ENCODE measurements at places on chromosomes 5 and 9.

DNA sequence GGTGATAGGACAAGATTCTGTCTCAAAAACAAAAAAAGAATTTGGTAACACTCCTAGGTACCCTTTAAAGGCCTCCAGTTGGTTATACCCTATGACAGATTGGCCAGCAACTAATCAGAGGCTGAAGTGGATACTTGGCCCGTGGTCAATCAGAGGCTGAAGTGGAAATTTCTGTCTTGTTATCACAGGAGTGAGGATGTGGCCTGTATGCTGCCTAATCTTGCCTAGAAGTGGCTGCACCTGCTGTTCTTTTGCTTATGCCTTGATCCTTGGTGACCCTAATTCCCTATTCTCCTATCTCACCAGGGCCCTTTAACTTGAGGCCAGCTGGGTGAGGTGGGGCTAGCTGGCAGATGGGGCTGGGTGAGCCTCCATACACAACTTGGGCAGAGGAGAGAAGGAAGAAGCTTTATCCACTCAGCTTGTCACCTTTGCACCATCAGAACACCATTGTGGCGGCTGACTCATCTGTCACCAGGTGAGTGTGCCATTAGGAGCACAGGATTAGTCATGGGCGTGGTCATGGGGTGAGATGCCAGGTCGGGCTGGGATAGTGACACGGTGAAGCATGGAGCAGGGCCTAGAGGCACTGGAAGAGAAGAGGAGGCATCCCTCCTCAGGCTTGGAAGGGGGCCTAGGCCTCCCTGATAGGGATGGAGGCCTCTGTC, 41.5 kb downstream of the SAR1B start:
- no peak for DNase-seq
- H3K4me3 ChIP-seq: no peak overlapping the region
- peak overlapping the region; percentile 21 for H3K27ac ChIP-seq
- H3K4me1 ChIP-seq: peaks cover 8% of the 10 kb centered on the region
- no peaks in the 10 kb centered on the region for H3K36me3 ChIP-seq
- no peaks in the 10 kb centered on the region for H3K27me3 ChIP-seq

DNA sequence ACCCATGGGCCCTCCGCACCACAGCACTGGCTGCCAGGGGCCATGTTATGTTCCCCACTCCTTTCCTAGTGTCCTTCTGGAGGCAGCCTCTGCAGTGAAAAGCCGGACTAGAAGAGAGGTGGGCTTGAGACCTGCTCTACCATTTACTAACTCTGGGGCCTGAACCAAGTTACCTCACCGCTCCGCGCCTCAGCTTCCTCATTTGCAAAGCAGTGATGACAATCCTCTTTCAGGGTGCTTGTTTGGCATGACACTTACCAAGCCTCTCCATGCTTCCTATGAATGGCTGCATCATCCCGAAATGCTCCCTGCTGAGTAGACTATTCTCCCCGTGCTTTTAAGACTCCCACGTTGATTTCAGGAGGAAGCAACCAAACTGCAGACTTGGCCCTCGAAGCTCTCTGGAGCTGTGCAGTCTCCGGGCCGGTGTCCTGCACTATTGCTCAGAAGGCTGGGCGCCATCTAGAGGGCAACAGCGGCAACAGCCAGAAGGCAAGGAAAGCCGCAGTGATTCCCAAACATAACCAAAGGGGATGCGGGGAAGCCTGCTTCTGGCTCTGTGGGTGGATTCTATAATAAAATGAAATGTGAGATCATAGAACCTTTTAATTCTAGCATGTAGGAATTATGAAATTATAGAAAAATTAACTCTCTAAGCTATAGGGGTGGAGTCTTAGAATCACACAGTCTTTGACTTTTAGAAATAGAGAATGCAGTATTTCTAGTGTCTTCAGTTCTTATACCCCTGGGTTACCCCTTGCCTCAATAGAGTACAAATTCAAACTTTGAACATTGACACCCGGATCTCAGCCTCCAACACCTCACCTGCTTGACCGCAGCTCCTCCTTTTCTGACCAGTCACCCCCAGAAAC, 599.8 kb upstream of the BRINP1 start:
- H3K27me3 ChIP-seq: peaks cover 24% of the 10 kb centered on the region
- H3K4me1 ChIP-seq: peaks cover 1% of the 10 kb centered on the region
- DNase-seq: peak; percentile 81
- H3K27ac ChIP-seq: no peak overlapping the region
- H3K4me3 ChIP-seq: no peak overlapping the region

DNA sequence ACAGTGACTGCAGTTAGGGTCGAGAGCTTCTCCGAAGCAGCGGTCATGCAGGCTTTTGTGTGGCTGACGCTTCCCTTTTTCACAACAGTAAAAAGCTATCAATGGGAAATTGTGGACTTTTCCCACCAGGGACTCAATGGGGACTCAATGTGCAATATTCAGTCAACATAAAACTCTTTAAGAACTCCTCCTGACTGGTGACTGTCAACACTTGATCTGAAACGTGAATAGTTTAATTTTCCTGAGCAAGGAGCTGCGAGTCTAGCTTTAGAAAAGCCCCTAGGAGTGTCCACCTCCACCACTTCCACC, 28.7 kb downstream of the EXOC3 start:
- H3K27ac ChIP-seq: peak overlapping the region; percentile 73
- DNase-seq: no peak
- H3K36me3 ChIP-seq: no peaks in the 10 kb centered on the region
- no peaks in the 10 kb centered on the region for H3K27me3 ChIP-seq
- H3K4me3 ChIP-seq: peak overlapping the region; percentile 78

GRCh38 chr9:127007638-127008037, 93.1 kb downstream of the RALGPS1 start:
- H3K4me3 ChIP-seq: no peak overlapping the region
- H3K27me3 ChIP-seq: no peaks in the 10 kb centered on the region

DNA sequence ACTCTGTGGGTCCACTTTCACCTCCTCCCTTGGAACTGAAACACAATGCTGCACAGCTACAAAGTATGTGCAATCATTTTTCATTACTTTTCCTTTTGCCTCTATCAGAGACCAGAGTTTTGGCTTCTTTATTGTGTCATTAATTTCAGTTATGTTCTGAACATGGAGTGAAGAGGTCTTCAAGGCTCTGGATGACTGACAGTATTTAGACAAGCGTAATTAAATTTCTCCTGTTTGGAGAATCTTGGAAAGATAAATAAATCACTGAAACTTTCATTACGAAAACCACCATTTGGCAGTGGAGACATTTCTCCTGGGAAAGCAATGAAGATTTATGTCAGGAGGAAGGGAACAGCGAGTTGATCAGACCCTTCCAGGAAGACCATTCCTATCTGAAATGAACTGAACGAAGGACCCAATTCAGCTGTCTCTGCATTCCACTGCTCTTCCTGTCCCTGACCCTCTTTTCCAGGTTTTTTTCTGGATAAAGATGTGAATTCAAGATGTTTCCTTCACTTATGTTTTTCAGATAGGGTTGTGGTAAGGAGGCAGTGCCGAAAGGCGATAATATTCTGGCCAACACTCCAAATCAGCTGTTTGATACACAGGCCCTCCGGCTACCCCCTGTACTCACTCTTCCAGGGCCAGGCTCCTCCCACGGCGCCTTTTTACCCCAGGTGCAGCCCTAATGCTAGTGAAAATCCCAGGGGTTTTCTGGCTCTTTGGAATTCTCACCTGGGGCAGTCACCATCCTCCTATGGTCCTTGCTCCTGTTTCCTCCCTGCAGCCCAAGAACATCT, 77.2 kb upstream of the OSMR start:
- H3K27ac ChIP-seq: no peak overlapping the region
- DNase-seq: no peak
- no peaks in the 10 kb centered on the region for H3K4me1 ChIP-seq
- H3K27me3 ChIP-seq: no peaks in the 10 kb centered on the region
- H3K36me3 ChIP-seq: no peaks in the 10 kb centered on the region

DNA sequence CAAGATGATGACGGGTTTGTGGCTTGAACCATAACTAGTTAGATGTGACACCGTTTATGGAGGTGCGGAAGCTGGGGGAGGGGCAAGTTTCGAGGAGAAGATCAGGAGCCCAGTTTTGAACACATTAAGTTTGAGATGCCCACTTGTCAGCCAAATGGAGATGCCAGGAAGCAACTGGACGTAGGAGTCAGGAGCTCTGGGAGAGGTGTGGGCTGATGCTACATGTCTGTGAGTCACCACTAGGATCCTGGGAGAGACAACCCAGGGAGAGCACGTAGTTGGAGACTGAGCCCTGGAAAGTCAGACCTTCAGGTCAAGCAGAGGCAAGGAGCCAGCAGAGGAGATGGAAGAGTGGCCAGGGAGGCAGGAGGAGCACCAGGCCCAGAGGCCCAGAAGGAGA, 48.8 kb upstream of the SLC25A51 start:
- H3K4me1 ChIP-seq: peaks cover 6% of the 10 kb centered on the region
- H3K27me3 ChIP-seq: no peaks in the 10 kb centered on the region
- H3K36me3 ChIP-seq: peaks cover 29% of the 10 kb centered on the region
- no peak overlapping the region for H3K27ac ChIP-seq
- no peak for DNase-seq

- no peaks in the 10 kb centered on the region for H3K36me3 ChIP-seq
- peak; percentile 36 for DNase-seq
- no peaks in the 10 kb centered on the region for H3K27me3 ChIP-seq
- no peak overlapping the region for H3K4me3 ChIP-seq
- peaks cover 14% of the 10 kb centered on the region for H3K4me1 ChIP-seq
Observed at GRCh38 chr5:10590226-10590999, 26.5 kb downstream of the ANKRD33B start.

GRCh38 chr5:18736051-18736398, 1101.8 kb downstream of the TAF11L14 start:
- H3K27me3 ChIP-seq: no peaks in the 10 kb centered on the region
- H3K36me3 ChIP-seq: no peaks in the 10 kb centered on the region
- H3K27ac ChIP-seq: no peak overlapping the region
- DNase-seq: no peak

DNA sequence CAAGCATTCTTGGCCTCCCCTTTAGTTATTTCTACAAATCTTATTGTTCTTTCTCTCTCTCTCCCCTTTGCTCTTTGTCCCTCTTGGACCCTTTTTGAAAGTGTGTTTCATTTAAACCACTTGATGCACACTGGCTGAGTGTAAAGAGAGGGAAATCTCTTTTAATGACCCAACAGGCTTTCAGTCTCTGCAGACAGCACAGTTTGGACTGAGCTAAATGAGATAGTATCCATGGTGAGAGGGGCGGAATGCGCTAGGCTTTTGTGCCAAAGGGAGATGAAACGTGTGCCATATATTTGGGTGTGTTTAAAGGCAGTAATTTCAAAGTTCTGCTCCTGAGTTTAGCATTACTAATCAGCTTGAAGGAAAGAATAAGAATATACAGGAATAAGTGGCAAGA, 184.9 kb downstream of the PCSK1 start:
- no peak for DNase-seq
- H3K36me3 ChIP-seq: no peaks in the 10 kb centered on the region
- peaks cover 3% of the 10 kb centered on the region for H3K27me3 ChIP-seq
- peaks cover 14% of the 10 kb centered on the region for H3K4me1 ChIP-seq
- no peak overlapping the region for H3K4me3 ChIP-seq

DNA sequence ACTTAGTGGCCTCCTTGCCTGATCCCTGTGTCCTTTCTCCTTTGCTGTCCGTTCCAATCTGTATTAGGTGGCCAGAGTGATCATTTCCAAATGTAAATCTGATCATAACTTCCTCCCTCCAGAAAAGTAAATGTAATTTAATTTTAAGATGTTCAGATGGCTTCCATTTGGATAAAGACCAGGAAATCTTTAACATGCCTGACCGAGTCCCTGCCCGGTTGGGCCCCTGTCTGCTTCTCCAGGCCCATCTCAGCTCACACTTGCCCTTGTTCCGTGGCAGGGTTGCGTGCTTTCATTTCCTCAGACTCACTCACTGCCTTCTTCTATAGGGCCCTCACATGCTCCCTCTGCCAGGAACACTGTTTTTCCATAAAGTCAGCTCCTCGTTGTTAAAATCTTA, 7.6 kb downstream of the MAP3K1 start:
- H3K4me3 ChIP-seq: no peak overlapping the region
- no peak overlapping the region for H3K27ac ChIP-seq
- peaks cover 65% of the 10 kb centered on the region for H3K4me1 ChIP-seq

GRCh38 chr5:125372694-125373631, 626.5 kb upstream of the ZNF608 start:
- H3K4me3 ChIP-seq: no peak overlapping the region
- H3K36me3 ChIP-seq: no peaks in the 10 kb centered on the region
- H3K4me1 ChIP-seq: peaks cover 50% of the 10 kb centered on the region
- H3K27ac ChIP-seq: peak overlapping the region; percentile 8
- no peak for DNase-seq

GRCh38 chr9:73067074-73067473, 84.6 kb upstream of the ANXA1 start:
- H3K27ac ChIP-seq: no peak overlapping the region
- H3K27me3 ChIP-seq: no peaks in the 10 kb centered on the region
- H3K4me1 ChIP-seq: no peaks in the 10 kb centered on the region

- H3K27ac ChIP-seq: no peak overlapping the region
- DNase-seq: no peak
- no peaks in the 10 kb centered on the region for H3K36me3 ChIP-seq
- peaks cover 10% of the 10 kb centered on the region for H3K4me1 ChIP-seq
Observed at GRCh38 chr5:8523501-8523900, 654.6 kb downstream of the MTRR start.

- H3K27me3 ChIP-seq: no peaks in the 10 kb centered on the region
- H3K4me3 ChIP-seq: no peak overlapping the region
- H3K27ac ChIP-seq: no peak overlapping the region
- H3K36me3 ChIP-seq: no peaks in the 10 kb centered on the region
Observed at GRCh38 chr5:122661496-122662180, 113.2 kb upstream of the SNX2 start.

DNA sequence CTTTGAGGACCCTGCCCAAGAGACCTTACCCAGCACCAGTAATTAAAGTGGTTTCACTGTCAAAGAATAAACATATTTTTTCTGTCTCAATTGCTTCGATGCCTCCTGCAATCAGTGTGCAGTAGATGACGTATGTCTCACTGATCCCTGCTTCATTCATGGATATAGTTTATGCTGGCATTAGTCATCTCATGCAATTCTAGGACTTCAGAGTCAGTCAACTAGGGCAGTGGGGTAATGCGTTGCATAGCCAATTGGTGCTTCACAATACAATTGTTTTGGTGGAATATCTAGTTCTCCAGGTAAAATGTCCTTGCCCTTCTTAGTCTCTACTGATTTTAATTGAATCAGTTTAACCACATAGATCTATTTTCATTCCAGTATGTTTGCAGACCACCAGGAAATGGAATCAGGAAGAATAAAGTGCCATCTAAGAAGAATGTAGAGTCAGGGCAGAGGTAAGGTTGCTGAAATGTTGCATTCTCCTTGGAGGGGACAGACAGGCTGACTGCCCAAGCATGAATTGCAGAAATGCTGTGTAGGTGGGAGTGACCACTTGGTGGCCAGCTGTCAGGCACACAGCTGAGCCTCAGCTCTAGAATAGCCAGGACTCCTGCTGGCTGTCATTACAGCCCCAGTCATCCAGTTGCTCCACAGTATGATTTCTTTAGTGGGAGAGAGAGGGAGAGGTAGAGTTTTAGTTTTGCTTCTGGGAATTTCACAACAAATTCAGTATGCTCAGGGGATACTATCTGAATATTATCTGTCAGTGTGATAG, 73.5 kb upstream of the MEGF10 start:
- no peaks in the 10 kb centered on the region for H3K36me3 ChIP-seq
- no peak overlapping the region for H3K27ac ChIP-seq
- H3K4me1 ChIP-seq: no peaks in the 10 kb centered on the region
- no peak overlapping the region for H3K4me3 ChIP-seq

- peak overlapping the region; percentile 27 for H3K27ac ChIP-seq
- DNase-seq: no peak
- no peaks in the 10 kb centered on the region for H3K27me3 ChIP-seq
- H3K36me3 ChIP-seq: no peaks in the 10 kb centered on the region
- H3K4me3 ChIP-seq: no peak overlapping the region
Observed at GRCh38 chr5:35319333-35320002, 89.2 kb upstream of the PRLR start.

- DNase-seq: no peak
- no peak overlapping the region for H3K27ac ChIP-seq
- H3K4me3 ChIP-seq: no peak overlapping the region
- peaks cover 8% of the 10 kb centered on the region for H3K27me3 ChIP-seq
Observed at GRCh38 chr5:180990882-180991242, 2.2 kb downstream of the BTNL3 start.
